Fibroblast of skin of abdomen (primary cell): ENCODE measurements at places on chromosomes 5 and 9.

DNA sequence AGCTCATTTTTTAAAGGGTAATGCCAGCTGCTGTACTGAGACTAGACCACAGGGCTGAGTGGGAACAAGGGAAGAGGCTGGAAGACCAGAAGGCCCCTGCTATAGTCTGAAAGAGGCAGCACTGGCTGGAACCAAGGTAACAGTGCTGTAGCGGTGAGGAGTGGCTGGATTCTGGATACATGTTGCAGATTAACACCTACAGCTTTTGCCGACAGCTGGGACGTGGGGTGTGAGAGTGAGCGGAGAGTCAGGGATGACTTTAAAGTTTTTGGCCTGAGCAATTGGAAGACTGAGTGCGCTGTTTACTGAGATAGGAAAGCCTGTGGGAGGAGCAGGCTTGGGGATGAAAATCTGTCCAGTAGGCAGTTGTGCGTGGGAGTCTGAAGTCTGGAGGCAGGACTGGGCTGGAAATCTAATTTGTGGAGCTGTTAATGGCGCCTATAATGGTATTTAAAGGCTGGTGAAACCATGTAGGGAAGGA lies 26.5 kb downstream of the AQP7 start:
- DNase-seq: no peak

GRCh38 chr5:61486476-61486875 lies 154.4 kb downstream of the ZSWIM6 start:
- peak; percentile 27 for DNase-seq

DNA sequence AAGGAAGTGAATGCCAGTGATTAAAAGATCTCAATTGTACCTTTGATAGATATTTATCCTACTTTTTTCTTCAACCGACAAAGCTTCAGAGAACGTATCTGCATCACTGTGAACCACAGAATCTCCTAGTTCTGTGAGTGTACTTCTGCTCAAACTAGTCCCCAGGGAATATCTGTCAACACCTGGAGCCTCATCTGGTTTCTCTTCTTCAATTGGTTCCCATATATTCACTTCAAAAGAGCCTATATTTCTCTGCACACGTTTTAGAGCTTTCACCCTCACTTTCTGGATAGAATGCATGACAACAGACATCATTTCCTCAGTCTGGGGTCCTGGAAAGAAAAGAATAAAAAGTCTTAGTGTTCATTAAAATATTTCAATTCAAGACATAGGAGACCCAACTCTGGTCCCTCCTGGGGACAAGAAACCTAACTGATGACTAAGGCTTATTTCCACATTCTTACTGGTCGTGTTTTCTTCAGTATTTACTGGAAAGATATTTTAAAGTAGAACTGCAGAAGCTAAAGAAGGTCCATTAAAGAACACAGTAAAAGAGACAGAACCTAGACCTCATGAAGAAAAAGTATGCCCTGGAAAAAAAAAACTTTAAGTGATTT lies 64.3 kb downstream of the CPLANE1 start:
- DNase-seq: peak; percentile 7

DNA sequence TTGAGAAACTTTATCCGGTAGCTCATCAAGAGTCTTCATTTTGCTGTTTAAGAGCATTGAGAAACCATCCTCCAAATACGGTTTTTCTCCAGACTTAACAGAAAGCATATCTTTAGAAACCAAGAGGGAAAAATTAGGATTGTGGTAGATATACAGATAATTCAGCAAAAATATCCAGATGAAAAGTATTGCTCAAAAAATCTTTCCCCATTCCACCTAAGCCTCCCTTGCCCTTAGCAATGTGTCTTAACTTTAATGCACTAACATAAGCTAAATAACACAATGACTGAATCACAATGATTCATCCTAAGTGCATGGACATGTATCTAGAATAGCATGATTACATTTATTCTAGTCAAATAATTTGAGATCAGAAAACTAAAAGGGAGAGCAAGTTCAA lies 130.3 kb upstream of the TARS1 start:
- DNase-seq: peak; percentile 92

- DNase-seq: no peak
Measured at GRCh38 chr9:98427491-98427890, 172.0 kb upstream of the TBC1D2 start.

DNA sequence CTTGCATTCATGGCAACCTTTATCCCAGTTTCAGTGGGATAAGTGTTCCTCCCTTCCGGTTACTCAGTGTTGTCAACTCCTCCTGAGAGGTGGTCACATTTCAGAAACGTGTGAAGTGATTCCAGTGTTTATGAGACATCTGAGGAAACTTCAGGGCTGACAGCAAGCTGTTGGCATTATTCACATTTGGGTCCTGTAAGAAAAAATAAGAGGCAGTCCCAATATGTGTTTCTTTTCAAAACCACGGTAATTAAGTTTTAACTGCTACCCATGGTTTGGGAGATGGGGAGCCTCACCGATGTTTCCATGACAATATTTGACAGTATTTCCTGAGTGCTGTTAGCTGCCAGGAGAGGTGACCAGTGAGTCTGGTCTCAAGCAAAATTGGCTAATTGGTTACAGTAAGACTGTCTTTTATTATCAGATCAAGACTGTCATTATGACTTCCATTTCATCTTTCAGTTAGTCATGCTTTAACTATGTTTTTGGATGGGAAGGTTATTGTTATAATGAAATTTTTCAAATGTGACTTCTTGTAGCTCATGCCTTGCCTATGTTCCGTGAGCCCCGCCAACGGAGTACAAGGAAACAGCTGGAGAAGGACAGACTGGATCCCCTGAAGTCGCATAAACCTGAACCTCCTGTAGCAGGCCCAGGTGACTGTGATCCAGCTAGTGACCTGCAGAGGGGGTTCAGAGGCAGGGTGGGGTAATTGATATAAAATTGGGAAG lies 115.3 kb downstream of the GDNF start:
- DNase-seq: peak; percentile 60

DNA sequence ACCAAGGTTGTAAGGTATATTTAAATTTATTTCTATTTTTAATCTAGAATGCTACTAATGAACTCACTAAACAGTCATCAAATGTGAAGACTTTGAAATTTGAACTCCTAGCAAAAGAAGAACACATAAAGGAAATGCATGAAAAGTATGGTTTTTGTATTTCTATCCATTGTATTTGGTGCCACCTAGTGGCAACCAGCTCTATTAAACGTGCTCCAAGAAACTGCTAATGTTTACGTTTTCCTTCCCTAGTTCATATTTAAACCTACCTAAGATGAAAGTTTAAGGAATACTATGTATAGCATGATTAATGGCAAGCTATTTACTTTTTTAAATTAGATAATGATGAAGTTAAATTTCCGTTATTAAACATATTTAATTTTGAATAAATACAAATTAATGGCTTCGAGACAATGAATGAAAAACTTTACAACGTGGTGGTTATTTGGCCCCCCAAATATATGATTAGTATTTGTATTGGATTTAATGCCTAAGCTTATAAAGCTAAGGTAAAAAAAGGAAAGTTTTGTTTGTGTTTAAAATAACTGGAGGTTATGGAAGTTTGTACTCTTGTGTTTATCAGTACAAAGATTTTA lies 115.9 kb upstream of the SH3GL2 start:
- DNase-seq: peak; percentile 57

- DNase-seq: no peak
Measured at GRCh38 chr5:166845044-166845443, 1446.4 kb upstream of the WWC1 start.

DNA sequence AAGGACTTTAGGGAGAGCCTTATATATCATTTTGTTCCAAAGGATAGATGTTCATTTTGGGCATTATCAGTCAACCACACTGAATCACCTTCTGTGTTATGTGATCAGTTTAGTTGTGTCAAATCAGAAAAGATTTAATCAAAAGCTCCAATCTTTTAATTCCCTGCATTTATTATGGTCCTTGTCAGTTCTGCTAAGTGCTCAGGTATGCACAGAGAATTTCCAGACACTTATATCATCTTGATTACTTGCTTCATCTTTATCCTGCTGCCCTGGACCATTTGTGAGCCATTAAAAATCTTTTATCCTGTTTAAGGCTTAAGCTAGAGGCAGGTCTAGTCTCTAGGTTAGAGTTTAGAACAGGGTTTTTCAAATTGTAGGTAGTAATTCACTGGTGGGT lies 179.1 kb downstream of the CWC27 start:
- peak; percentile 24 for DNase-seq

DNA sequence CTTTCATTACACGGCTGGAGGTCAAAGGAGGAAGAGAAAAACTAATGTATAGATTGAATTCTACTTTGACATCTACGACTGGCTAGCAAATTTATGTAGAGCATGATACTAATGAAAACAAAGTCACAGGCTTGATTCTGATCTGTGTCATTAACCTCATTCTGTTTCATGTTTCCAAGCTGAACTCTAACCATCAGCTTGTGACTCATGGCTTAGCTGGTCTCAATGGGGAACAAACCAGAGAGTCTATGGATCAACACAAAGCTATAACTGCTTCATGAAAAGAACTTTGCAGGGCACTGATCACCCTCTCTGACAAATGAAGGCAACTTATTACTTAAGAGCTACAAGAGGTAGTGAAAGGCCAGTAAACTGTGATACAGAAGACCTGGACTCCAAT lies 23.6 kb upstream of the PDE4D start:
- DNase-seq: no peak

DNA sequence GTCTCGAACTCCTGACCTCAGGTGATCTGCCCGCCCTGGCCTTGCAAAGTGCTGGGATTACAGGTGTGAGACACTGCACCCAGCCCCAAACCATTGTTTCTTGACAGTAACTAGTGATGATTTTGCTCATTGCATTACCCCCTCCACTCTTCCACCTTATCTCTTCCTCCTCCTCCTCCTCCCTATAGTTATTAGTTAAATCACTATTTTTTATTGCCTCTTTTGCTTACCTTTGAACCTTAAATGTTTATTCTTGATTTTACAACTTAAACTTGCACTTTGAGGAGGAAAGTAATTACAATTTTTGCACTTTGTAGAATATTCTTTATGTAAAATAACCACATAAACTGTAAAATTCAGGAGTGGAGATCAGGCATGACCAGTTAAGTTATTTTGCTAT lies 35.7 kb downstream of the RASGRF2 start:
- no peak for DNase-seq

DNA sequence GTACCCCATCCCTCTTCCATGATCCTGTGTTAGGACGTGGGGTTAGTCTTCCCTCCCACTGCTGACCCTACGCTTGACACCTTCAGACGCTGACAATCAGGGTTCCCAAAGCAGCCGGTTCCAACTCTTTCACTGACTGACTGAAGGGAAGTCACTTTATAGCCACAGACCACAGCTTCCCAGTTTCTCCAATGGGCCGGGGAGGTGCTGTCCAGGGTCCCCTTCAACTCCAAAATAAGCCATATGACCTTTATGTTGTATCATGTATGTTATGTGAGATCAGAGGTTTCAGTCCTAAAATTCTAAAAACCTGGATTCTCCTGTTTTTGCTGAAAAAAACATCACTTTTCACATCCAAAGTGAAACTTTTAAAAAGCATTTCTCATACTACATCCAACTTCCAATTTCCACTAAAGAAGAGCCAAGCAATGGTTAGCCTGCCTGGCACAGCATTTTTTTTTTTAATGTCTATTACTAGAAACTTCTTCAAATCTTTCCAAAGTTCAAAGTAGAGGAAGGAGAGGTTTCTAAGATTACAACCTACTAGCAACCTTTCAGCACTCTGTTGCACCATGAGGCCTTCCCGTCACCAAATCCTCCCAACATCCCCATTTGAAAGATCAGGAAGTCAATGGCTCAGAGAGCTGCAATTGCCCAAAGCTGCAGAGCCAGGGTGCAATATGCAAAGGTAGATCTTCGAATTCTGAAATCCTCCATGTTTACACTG lies 5.2 kb downstream of the EPB41L4B start:
- DNase-seq: no peak

- DNase-seq: no peak
Measured at GRCh38 chr5:162684145-162684544, 616.6 kb downstream of the GABRG2 start.

GRCh38 chr5:178398901-178399700 lies 166.5 kb upstream of the PHYKPL start:
- DNase-seq: no peak

DNA sequence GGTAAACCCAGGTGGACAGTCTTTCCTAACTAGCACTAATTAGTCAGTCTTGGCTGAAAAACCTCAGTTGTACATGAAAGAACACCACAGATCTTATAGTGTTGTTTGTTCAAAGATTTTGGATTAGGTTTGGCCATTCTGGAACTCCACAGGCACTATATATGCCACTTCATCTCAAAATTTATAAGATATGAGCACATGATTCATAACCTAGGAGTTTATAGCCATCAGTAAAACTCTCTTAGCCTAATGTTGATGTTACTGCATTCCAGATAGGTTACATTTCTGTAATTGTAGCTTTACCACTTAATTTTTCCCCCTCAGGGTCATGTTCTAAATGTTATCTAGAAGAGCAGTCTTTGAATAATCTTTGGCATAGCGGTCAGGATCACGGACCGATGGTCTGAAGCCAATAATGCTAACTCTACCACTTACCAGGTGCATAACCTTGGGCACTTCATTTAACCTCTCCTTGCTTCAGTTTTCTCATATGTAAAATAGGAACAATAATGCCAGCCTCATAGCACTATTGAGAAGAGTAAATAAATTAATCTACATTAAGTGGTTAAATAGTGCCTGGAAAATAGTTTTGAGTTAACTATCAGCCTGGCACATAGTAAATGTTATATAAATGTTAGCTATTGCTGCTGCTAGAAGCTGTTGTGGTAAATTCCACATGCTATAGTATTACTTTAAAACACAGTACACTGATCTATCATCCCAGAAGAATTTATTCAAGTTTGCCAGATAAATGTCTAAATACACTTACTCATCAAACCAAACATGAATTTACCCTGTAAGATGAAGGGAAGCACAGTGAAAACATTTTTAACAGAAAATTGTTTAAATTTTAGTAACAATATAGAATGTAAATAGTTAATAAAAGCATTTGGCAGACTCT lies 743.9 kb downstream of the NR2F1-AS1 start:
- DNase-seq: peak; percentile 81

- peak; percentile 34 for DNase-seq
Measured at GRCh38 chr9:125632321-125633115, 74.5 kb downstream of the MAPKAP1 start.

- DNase-seq: no peak
Measured at GRCh38 chr9:38687389-38687842, 32.5 kb downstream of the FAM240B start.

DNA sequence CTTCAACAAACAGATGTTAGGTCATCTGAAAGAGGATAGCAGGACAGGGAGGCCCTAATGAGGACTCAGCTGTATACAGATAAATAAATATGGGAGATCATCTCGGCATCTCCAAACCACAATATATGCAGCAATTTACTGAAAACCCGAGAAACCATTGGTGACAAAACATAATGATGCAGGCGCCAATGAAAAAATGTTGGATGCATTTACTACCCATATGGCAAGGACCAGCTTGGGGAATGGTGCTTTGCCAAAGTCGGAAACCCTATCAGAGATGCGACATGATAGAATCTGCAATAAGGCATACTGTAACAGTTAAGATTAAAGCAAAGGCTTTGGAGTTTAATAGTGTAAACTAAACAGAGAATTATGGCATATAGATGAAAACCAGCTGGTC lies 92.0 kb downstream of the SNCAIP start:
- DNase-seq: no peak
